Activated naive CD8-positive, alpha-beta T cell treated with anti-CD3 and anti-CD28 coated beads for 36 hours (primary cell): ENCODE measurements at places on chromosomes 12 and 14.
A peak's percentile ranks its signal among the peaks of the same experiment; 100 is the strongest.

DNA sequence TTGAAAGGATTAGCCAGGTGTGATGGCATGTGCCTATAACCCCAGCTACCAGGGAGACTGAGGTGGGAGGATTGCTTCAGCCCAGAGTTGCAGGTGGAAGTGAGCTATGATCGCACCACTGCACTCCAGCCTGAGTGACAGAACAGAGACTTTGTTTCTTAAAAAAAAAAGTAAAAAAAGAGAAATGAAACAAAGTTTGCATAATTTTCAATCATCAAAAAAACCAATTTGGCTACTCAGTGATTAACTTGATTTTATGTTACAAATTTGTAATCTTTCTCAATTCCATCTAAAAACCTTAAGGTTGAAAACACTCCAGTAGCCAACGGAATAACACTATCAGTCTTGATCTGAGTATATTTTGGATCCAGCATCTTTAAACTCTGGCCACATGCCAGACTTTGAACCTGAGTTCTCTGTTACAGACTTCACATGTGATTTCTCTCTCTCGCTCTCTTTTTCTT lies 12.6 kb upstream of the DENND5B start:
- no peak for DNase-seq

DNA sequence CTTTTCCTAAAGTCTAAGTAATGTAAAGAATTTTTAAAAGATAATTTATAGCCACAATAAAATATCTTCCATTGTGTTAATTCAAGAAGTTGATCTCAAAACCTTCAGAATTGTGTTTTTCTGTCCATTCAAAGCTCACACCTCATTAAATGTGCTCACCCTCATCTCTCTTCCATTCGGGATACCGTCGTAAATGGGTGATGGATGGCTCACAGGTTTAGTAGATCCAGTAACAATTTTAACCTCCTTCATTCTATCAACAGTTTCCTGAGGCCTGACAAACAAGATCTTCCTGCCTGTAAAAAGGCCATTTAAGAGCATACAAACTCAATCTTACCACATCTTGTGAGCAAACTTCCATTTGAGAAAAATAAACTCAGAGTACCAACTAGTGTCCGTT lies 9.4 kb upstream of the FLRT2 start:
- no peak for DNase-seq

- DNase-seq = no peak
Observed at GRCh38 chr12:77299001-77299400, 233.6 kb upstream of the E2F7 start.

DNA sequence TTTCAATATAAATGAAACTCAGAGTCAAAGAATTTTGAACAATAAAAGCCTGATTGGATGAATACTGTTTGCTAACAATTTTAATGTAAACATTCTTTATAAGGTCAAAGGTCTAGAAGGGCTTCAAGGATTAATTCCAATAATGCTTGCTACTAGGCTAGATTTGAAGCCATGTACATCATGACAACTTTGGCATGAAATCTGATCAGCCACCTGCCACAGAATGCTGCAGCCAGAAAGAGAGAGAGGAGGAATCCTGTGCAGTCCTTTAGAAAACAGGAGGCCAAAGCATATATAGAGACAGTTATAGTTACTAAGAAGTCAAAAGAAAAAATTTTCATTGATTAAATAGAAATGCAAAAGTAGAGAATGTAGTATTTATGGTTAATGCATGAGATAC lies 47.1 kb downstream of the ABCD2 start:
- DNase-seq = no peak

- DNase-seq = no peak
Observed at GRCh38 chr12:85156569-85156968, 120.4 kb downstream of the LRRIQ1 start.

GRCh38 chr12:94208622-94208966 lies 60.2 kb downstream of the PLXNC1 start:
- DNase-seq = peak; percentile 33
